ENCODE measurements at places on chromosomes 2 and 18.

DNA sequence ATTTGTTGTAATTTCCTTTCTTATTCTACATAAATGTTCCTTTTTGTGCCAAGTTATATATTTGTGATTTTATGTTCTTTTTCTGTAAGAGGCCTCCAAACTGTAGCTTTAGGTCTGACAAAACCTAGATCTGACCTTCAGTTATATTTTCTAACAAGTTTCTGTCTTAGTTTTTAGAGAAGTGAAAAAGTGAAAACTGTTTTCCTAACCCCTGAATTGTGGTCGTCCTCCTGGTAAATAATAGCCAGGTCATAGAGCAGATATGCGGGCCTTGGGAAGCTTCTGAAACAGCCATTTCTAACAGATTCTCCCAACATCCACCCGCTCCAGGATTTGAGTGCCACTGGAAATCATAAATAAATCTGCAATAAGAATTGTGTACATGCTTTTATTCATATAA, 398.4 kb upstream of the CWC22 start:
- DNase-seq = no peak

GRCh38 chr2:217856871-217857270, 145.9 kb downstream of the TNS1 start:
- DNase-seq = no peak

GRCh38 chr2:86624267-86624547, 542 bp upstream of the RNF103 start:
- DNase-seq = no peak

- DNase-seq = no peak
Observed at GRCh38 chr18:49580279-49580678, 18.4 kb downstream of the LIPG start.

DNA sequence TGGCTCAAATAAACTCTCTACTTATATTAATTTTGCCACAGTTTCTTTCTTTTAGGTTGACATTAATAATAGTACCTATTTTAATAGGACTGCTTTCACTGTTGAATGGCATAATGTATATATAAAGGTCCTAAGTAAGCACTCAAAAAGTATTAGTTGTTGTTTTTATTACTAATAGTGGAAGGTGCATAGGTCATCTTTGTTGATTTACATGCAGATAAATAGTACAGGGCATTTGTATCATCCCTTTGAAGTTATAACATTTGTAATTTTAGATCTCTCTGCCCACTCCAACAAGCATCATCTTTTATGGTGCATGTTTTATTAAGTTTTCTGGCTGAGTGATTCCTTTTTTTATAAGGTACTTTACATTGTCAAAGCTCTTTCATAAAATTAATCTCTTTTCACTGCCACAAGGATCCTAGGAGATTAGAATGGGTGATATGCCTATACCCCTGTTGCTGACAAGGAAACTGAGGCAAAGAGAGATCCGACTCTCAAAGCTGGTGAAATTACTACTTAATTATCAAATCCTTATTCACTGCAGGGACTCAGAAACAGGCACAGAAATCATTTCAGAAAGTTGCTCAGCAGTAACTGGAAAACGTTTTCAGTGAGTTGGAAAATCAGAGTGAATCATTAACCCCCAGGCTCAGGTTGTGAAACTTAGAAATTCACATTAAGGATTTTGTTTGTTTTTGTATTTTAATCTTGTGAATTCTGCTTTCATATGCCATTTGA, 299.6 kb downstream of the AGPS start:
- no peak for DNase-seq

GRCh38 chr2:1642066-1642861, 102.1 kb downstream of the PXDN start:
- DNase-seq = no peak

GRCh38 chr18:10100941-10101701, 187.3 kb downstream of the VAPA start:
- DNase-seq = peak; percentile 3

Data from NCI-H1105 (cell line).